Small intestine (tissue), 16 donors: ENCODE measurements at places on chromosomes 11 and 22.

DNA sequence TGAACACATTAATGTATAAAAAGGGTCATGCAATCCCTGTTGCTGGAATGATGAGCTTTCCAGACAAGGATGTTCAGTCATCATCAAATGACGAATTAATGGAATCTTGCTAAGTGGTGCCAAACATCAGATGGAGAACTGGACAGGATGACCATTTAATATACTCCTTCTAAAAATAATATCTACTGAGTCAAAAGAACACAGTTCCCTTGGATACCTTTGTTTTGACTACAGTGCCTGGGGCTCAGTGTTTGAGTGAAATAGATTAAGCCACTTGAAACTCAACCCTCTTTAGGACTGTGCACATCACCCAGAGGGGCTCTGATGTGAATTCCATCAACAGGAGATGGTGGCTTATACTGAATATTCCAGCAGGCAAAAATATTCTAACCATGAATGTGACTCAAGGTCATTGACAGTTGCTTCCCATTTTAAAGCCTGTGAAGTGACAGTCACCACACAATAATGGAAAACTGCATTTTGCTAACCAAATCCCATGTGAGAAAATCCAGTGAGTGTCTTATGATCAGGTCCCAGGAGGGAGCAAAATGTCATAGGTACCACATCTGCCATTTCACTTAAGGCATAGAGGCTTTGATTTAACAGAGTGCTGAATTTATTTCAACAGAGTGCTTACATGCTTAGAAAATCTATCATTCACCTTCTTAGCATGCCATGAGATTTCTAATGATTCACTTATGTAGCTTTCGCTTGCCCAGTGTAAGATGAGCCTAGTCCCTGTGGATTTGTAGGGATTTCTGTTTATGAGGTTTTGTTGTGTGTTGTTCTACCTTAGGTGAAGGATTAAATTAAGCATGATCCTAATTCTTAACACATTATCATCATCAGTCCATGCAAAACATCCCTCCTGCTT, 41.3 kb upstream of the SLN start:
- DNase-seq: no peak

- DNase-seq: no peak
Observed at GRCh38 chr22:33224841-33225240, 166.7 kb upstream of the SYN3 start.

DNA sequence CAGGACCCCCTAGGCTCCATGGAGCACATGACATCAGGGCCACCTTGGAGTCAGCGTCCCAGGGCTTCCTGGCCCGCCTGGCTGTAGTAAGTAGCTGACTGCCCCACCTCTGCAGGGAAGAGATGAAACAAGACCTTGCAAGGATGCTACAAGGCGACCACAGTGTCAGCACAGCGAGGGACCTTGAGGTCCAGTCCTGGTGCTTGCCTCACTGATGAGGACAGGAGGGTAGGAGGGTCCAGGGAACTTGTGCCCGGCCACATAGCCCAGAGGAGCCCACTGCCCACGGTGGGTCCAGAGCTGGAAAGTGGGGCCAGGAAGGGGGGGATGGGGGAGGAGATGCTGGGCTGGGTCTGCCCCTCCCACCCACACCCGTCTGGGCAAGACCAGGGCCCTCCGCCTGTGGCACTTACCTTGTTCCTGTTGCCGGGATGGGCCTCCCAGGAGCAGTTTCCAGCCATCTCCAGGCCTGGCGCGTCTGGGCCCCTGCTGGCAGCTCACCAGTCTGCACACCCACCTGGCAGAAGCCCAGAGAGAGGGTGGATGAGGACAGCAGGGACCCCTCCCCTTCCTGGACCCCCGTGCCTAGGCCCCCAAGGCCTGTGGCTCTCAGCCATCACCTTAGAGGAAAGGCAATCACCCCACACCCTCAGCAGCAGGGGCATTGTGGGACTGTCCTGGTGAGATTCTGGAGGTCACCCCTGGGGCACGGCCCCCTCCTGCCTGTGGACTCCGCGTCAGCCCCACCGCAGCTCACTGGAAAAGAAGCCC, 3.4 kb downstream of the MRGPRF start:
- DNase-seq: peak; percentile 21

DNA sequence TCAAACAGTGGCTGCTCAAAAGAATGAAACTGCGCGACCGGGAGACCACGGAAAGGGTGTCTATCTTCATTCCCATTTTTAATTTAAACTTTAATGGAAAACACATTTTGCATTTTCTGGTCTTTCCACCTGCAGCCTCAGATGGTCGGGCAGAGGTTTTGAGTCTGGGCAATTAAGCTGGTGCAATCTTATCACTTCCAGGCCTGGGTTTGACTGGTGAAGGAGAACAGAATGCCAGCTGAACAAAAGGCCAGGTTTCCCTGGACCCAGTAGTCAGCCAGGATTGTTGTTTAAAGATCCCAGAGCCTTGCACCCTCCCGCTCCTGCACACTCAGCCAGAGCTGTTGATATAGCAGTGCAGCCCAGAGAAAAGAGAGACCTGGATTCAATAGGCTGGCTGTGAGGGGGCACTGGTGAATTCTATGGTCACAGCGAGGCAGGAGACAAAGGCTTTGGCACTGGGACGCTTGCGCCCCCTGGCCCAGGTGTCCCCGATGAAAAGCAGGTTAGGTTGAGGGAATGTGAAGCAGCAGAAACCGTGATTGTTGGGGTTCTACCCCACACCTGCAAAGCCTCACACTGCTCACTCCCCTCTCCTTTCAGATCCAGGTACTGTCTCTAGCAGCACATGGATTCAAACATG, 83.6 kb downstream of the FLI1 start:
- no peak for DNase-seq

- no peak for DNase-seq
Observed at GRCh38 chr11:129657866-129658525, 157.7 kb upstream of the TMEM45B start.

DNA sequence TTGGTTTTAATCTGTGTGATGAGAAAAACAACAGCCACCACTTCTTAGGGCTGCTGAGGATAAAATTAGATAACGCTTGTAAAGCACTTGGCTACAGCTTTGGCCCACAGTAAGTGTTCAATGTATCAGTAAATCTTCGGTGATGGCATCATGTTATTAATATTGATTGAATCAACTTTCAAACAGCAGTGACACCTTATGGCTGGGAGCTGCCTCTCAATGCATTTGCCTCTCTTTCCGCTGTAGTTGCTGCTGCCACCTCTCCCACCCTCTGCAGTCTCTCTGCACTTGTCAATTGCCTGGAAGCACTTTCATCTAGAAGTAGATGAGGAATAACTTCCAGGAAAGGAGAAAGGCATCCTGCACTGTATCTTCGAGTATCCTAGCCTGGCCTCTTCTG, 491.1 kb downstream of the OPCML start:
- DNase-seq: no peak

GRCh38 chr11:10564030-10564429, 4.4 kb downstream of the LYVE1 start:
- DNase-seq: no peak

- DNase-seq: peak; percentile 83
Observed at GRCh38 chr11:46122945-46123715, 1.9 kb upstream of the PHF21A start.

DNA sequence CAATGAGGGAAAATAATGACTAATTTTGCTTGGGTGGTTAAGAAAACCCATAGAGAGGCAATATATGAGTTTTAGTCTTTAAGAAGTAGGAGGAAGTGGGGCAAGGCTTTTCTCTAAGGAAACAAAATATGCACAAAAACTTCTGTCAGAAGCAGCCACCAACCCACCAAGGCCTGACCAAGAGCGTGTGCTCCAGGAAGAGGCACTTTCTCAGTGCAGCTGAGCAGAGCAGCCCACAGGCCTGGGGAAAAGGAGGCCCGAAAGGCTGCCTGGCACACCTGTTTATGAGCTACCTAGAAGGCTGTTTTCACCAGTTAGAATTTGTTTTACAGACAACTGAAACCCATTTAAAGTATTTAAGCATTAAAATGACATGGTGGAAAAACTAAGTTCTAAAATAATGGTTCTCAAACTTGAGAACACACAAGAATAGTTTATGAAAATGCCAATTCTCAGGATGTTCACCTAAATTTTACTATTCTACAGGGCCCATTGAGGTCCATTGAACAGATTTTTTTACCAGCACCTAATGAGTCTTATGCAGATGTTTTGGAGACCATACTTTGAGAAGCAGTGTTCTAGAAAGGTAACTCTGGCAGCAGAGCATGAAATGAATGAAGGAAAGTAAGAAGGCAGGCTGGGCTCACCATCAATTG, 160.5 kb upstream of the DDI1 start:
- no peak for DNase-seq

DNA sequence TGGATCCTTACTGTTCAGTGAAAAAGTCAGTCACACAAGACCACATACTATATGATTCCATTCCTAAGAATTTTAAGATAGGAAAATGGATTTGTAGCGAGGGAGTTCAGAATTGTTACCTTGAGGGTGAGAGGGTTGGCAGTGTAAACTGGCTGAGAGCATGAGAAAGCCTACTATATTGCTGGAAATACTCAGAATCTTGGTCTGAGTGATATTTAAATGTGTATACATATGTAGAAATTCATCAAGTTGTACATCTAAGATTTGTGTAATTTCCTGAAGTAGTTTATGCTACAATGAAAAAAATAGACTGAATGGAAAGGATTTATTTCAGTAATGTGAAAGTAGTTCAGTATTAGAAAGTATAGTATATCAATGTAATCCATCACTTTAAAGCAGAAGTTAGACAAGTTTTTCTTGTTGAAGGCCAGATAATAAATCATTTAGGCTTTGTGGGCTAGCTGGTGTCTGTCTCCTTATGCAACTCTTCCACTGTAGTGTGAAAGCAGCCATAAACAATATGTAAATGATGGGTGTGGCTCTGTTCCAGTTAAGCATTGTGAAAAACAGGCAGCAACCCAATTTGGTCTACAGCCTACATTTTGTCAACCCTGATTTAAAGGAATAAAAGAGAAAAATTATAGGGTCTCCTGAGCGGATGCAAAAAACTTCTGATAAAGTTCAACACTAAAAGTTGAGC, 127.2 kb upstream of the THY1 start:
- DNase-seq: no peak

DNA sequence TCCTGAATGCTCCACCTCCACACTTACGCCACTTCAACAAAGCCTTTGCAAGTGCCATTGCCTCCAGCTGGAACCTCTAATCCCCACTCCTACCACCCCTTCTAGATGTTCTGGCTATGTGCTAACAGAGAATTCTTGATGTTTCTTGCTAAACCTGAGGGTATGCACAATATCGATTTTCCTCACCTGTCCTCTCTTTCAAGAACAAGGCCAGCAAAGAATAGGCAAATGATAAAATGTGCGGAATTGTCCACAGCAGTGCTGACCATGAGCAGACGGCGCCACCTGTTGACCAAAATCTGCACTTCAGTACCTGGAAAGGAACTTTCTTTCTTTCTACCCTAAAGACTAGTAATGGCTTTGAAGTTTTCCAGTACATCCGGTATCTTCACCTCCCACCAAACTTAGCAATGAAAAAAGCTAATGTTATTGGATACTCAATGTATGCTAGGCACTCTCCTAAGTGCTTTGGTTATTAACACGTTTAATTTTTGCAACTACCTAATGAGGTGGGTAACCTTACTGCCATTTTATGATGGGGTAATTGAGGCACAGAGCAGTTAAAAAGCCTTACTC, 3.4 kb downstream of the TIMM10 start:
- peak; percentile 82 for DNase-seq

GRCh38 chr22:17100621-17101020, 15.8 kb downstream of the IL17RA start:
- DNase-seq: no peak

DNA sequence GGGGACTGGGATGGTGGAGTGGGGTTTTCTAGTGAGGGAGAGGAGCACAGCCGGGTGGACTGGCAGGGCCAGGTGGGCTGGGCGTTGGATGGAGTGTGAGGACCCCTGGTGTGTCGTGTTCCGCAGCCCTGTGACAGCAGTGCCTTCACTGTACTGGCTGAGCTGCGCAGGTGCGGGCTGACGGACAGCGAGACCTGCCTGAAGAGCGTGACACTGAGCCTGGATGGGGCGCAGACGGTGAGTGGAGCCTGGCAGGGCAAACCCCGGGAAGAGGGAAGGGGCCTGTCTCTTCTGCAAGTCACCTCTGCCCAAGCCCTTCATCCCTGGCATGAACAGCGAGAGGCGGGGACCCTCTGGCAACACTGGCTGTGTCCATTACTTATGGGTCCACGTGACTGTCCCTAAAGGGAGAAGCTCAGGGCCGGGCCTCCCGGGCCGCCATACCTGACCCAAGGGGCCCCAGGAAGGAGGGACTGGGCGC, 10.0 kb downstream of the MUC5AC start:
- no peak for DNase-seq

GRCh38 chr11:58505849-58506248, 2.1 kb downstream of the OR5B21 start:
- no peak for DNase-seq

- DNase-seq: no peak
Observed at GRCh38 chr11:22466351-22466750, 128.2 kb downstream of the SLC17A6 start.

GRCh38 chr11:128691802-128692752, 1.8 kb upstream of the FLI1 start:
- no peak for DNase-seq

- no peak for DNase-seq
Observed at GRCh38 chr22:36935694-36936093, 22.3 kb downstream of the CSF2RB start.

DNA sequence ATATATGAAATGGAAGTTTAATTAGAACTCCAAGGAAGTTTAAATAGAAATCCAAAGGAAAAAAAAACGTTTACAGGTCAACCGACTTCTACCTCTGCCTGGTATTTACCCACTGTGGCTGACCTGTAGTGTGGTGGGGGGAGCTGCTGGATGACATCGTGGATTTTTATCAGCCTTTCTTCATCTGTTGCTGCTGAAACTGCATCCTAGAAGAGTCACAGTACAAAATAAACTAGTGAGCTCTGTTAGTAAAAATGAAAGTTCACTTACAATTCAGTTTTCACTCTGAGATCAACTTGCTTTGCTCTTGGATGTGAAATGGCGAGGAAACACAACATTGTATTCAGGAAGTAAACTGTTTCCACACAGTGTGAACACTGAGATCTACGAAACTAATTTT, 43.2 kb upstream of the TP53AIP1 start:
- no peak for DNase-seq

GRCh38 chr11:95147364-95147905, 57.8 kb downstream of the ENDOD1 start:
- peak; percentile 68 for DNase-seq

- DNase-seq: no peak
Observed at GRCh38 chr22:24859587-24859986, 53.6 kb downstream of the SGSM1 start.

DNA sequence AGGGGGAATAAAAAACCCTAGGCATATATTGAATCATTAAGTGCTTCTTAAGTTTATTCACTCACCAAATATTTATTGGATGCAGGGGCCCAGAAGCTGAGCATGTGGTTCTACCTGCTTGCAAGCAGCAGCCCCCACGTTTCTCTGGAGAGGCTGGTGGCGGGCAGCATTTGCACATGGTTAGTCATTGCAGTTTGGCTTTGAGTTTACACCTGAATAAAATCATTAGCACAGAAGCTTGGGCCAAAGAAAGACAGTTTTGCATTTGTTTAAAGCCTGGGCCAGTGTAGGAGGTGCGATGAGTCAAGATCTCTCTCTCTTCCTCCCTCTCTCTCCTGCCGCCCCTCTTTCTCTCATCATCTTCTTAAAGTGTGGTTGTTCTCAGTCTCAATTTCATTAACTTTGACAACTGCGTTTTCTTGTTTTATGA, 72.6 kb downstream of the C22orf31 start:
- DNase-seq: no peak

- DNase-seq: no peak
Observed at GRCh38 chr11:3155691-3156258, 9.3 kb downstream of the OSBPL5 start.

GRCh38 chr11:36586543-36586942, 7.8 kb upstream of the IFTAP start:
- no peak for DNase-seq

- no peak for DNase-seq
Observed at GRCh38 chr11:44469412-44469811, 96.1 kb upstream of the CD82 start.
